Foreskin fibroblast (primary cell): ENCODE measurements at places on chromosomes 1 and 21.

GRCh38 chr21:46154955-46155513, 345 bp downstream of the FTCD start:
- DNase-seq: no peak

- no peak for DNase-seq
Measured at GRCh38 chr1:160115545-160116282, at the start of gene ATP1A2. Gene ATP1A2, plus strand, starts transcription at chr1:160115759. Its CDS starts 103 bp downstream, at chr1:160115862.

GRCh38 chr1:151993084-151993733, 450 bp downstream of the S100A10 start:
- no peak for DNase-seq

DNA sequence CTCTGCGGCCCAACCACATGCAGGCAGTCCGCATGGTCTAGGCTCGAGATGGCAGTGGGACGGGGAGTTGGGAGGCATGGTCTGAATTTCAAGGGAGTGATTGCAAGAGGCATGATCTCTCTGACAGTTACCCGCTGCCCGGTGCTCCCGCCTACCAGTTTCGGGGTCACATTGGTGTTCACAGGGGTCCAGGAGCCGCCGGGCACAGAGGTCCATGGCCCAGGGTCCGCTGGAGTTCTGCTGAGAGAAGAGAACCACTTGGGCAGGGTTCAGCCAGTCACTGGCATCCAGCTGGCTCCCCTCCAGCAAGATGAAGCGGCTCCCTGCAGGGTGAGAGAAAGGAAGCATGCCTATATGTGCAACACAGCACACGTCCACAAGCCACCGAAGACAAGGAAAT, 141.3 kb downstream of the ASTN1 start:
- no peak for DNase-seq

DNA sequence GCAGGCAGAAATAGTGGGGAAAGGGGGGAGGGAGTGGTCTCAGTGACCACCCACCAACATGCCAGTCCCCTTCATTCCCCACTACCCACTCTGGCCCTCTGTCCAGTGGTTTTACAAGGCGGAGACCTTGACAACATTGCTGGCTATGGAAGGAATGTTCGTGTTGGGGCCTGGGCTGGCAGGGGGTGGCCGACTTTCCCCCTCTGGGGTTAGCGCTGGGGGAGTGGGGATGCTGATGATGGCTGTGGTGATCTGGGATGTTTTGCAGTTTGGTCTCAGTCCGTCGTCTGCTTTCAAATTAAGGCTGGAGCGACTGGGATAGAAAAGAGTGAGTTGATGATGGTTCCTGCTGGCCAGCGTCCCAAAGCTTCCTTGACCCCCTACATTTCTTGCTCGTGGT, 20.3 kb downstream of the DDX20 start:
- DNase-seq: no peak

GRCh38 chr1:212544110-212544509, 64.5 kb upstream of the ATF3 start:
- DNase-seq: no peak

DNA sequence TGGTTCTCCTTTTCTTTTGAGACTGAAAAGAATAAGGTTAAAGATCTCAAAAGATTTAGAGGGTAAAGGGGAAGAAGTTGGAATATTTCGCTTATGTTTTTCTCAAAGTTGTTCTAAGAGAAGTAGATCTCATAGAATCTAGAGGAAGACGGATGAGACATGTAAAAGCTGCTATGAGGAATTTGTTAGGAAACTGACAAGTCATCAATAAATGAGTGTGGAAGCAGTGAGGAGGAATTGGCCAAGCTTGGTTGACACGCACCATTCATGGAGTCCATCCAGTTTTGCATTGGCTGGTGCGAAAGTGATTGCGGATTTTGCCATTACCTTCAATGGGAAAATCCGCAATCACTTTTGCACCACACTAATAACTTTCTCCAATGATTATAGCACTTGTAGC, 20.0 kb downstream of the SLAMF6 start:
- no peak for DNase-seq

DNA sequence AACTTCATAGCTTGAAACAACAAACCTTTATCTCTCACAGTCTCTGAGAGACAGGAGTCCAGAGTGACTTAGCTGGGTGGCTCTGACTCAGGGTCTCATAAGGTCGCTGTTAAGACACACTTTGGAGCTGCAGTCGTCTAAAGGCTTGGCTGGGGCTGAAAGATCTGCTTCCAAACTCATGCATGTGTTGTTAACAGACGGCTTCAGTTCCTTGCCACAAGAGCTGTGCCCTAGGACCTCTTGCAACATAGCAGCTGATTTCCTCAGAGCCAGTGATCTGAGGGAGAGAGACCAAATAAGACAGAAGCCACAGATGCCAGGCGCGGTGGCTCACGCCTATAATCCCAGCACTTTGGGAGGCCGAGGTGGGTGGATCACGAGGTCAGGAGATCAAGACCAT, 176.8 kb downstream of the DISC1 start:
- peak; percentile 90 for DNase-seq

DNA sequence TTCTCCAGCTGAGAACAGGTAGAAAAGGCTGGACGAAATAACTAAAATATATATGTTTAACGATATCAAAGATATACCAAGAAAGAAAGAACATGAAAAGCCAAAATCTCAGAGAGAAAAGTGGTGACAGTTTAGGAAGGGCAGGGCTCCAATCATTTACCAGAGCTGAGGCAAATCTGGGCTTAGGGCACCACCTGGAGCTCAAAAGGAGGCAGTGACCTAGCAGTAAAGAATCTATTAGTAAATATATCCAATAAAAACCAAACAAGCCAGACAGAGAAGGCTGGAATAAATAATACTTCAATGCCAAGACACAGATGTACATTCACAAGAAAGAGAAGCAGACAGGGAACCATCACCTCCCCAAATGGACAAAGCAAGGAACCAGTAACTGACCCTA, 43.5 kb downstream of the CHIA start:
- DNase-seq: peak; percentile 33

GRCh38 chr1:48947761-48948537, 171.3 kb upstream of the BEND5 start:
- no peak for DNase-seq

GRCh38 chr1:41657679-41658295, 173.3 kb upstream of the EDN2 start:
- DNase-seq: no peak

DNA sequence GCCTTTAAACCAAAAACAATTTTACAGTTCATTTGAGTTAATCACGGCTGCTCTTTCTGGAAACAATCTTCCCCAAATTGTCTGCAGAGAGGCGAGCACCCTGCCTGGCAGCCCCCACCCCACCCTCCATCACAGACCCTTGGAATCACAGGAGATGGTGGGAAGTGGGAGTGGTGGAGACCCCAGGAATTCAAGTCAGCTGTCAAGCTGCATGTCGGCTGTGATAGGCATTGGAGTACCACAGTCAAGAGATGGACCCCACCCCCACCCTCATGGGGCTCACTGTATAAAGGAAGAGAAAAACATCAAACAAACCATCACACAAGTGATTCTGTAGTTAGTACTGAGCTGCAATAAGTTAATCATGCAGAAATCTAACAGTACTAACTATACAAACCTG, 360.4 kb downstream of the MATN1 start:
- no peak for DNase-seq

DNA sequence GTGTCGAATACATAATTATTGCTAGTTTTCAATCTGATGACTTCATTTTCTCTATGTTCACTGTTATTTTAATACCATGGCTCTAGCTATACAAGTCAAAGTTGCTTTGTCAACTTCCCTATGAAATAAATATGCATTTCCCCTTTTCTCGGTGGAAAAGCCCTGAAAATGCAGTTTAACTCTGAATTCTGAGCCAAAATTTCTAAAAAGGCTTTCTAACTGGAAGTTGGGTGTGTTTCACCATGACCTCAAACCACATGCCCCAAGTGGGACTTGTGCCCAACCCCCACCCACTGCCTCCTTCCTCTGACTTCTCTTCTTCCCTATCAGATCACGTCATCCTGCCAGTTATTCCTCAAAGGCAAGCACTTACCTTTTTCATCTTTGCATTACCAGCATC, 8.9 kb downstream of the MKNK1 start:
- DNase-seq: peak; percentile 19

DNA sequence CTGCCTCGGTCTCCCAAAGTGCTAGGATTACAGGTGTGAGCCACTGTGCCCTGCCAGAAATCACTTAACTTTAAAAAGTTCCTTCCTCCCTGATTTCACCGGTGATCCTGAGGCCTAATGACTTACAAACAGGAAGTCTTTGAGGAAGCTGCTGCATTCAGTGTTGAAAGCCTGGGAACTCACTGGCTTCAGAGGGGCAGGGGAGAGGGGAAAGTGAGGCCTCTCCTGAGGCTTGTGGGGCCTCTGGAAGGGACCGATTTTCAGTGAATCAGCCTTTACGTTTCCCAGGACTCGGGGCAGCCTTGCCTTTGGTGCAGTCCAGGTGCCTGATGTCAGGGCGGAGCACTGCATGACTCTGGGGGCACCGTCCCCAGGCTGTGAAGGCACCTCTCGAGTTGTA, 30.1 kb upstream of the ARHGEF10L start:
- DNase-seq: no peak

DNA sequence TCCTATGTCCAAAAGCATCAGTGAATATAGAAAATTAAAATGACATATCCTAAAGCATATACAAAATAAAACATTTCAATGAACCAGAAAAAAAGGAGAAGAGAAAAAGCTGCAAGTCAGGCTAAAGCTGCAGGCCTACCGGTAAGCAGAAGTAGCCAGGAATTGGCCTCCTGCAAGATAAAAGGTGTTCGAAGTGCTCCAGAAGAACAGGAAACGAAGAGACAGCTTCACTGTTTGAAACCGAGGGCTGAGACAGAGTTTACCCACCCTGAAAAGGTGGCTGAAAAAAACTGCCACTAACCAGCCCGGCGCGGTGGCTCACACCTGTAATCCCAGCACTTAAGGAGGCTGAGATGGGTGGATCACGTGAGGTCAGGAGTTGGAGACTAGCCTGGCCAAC, 37.4 kb downstream of the NSL1 start:
- DNase-seq: no peak

GRCh38 chr1:88683541-88684481, at the start of gene PKN2:
Gene PKN2, plus strand, starts transcription at chr1:88684273. Its CDS starts 308 bp downstream, at chr1:88684581.
- peak; percentile 100 for DNase-seq

DNA sequence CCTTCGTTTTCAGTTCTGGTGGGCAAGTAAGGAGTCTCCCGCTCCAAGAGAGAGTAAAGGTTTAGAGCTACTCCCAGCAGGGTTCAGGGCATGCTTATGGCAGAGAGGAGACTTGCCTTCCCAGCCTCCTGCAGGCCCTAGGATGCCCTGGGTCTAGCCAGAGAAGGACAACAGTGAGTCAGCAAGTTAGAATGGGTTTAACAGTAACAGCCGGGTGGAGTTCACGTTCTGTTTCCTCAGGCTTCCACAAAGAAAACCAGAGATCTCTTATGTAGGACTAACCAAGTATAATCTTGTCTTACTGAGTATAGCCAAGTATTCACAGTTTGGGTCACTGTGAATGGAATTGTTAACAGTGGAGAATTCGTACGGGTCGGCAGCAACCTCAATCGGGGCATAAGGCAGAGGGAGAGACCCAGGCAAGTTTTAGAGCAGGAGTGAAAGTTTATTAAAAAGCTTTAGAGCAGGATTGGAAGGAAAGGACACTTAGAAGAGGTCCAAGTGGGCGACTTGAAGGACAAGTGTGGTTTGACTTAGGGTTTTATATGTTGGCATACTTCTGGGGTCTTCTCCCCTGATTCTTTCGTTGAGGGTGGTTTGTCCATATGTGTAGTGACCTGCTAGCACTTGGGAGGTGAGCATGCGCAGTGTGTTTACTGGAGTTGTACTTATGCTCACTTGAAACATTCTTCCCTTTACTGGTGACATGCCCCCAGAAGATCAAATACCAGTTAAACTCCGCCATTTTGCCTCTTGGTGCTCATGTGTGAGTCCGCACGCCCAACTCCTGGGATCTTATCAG, 4.5 kb downstream of the OVAAL start:
- peak; percentile 76 for DNase-seq

DNA sequence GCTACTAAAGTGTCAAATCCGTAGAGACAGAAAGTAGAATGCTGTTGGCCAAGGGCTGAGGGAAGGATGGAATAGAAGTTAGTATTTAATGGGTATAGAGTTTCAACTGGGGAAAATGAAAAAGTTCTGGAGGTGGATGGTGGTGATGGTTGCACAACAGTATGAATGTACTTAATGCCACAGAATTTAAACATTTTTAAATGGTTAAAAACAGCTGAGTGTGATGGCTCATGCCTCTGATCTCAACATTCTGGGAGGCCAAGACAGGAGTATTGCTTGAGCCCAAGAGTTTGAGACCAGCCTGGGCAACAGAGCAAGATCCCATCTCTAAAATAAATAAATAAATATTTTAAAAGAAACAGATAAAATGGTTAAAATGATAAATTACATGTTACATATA, 44.5 kb downstream of the PIK3R3 start:
- peak; percentile 71 for DNase-seq

DNA sequence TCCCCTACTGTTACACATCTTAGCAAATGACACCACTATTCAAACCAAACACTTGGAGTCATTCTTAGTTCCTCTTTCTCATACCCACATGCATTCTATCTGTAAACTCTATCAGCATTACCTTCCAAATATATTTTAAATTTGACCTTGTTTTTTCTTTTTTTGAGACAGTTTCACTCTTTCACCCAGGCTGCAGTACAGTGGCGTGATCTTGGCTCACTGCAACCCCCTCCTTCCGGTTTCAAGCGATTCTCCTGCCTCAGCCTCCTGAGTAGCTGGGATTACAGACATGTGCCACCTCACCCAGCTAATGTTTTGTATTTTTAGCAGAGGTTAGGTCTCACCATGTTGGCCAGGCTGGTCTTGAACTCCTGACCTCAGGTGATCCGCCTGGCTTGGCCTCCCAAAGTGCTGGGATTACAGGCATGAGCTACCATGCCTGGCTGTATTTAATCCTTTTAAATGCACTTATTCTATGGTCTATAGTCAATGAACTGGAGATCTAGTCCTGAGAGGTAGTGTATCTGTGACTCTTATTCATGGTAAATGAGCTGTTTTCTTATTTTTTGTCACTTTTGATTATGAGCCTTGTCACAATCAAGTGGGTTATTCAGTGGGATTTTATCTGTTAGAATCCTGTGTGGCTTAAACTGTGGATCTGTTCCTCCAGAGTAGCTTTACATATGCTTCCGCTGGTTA, 73.1 kb downstream of the GATAD2B start:
- DNase-seq: no peak

DNA sequence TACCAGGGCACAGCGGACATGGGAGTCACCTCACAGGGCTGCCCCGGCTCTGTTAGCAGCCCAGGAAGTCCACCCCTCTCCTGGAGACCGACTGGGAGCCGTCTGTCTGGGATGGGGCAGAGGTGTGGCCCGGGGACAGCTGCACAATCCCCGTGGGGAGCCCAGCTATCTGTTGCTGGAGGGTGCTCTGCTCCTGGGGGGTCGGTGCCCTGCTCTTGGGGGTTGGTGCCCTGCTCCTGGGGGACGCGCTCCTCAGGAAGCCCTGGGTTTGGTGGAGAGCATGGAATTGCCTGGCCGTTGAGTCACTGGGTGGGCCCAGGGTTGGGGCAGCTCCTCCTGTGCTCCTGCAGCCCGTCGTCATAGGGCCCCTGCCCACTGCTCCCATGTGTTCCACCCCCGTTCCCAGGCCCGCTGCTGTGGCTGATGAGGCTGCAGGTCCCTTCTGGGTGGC, 39.3 kb downstream of the AGPAT3 start:
- no peak for DNase-seq
